AG04449 (cell line): ENCODE measurements at places on chromosomes 11 and 22.

GRCh38 chr11:127472505-127472904 is 471.9 kb upstream of the KIRREL3 start:
- no peak for DNase-seq

- DNase-seq: no peak
Observed at GRCh38 chr22:42562279-42562678, 8.5 kb downstream of the SERHL2 start.

- DNase-seq: no peak
Observed at GRCh38 chr11:125154378-125155099, 10.0 kb upstream of the PKNOX2 start.

GRCh38 chr11:57652662-57653061 is 3.0 kb upstream of the YPEL4 start:
- no peak for DNase-seq

DNA sequence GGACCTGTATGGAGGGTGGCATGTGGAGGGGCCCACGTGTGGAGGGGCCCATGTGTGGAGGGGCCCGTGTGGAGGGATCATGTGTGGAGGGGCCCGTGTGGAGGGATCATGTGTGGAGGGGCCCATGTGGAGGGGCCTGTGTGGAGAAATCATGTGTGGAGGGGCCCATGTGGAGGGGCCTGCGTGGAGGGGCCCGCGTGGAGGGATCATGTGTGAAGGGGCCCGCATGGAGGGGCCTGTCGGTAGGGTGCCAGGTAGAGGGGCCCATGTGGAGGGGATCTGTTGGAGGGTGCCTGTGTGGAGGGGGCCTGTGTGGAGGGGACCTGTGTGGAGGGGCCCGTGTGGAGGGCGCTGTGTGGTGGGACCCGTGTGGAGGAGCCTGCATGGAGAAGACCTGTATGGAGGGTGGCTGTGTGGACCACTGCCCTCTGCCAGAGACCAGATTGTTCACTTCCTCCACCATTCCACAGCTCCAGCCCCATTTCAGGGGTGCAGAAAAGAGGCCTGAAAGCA is 47.0 kb downstream of the IGLL5 start:
- no peak for DNase-seq

DNA sequence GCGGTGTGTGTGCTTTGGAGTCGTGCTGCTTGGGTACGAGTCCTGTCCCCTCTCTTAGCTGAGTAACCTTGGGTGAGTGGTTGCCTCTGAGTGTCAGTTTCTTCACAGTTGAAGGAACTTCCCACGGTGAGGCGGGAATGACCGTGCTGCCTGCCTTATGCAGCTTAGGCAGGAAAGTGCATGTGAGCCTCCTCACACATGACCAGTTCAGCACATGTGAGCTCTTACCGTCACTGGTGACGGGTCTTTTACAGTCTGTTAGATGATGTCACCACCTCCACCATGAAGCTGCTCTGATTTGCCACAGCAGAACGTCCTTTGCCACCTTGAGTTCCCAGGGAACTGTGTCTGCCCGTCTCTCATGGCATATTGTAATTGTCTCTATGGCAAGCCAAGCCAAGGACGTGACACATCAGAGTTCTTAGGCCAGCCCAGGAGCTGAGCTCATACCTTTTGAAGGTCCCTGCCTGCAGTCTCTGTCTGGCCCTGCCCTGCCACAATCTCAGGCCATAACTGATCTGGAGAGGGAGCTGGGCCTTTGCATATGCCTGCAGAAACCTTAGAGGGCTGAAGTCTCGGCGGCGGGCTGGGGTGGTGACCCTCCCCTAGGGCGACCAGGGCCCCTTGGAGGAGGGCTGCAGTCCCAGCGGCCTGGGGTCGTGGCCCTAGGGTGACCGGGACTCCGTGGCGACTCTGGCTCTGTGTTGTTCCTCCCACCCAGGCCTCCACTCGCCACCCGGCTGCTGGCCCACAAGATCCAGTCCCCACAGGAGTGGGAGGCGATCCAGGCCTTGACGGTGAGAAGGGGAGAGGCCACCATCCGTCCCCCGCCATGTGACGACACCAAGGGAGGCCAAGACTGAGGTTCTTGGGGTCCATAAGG is 7.8 kb downstream of the GGA1 start:
- DNase-seq: no peak

- no peak for DNase-seq
Observed at GRCh38 chr11:126359431-126360048, 4.1 kb downstream of the ST3GAL4 start.

DNA sequence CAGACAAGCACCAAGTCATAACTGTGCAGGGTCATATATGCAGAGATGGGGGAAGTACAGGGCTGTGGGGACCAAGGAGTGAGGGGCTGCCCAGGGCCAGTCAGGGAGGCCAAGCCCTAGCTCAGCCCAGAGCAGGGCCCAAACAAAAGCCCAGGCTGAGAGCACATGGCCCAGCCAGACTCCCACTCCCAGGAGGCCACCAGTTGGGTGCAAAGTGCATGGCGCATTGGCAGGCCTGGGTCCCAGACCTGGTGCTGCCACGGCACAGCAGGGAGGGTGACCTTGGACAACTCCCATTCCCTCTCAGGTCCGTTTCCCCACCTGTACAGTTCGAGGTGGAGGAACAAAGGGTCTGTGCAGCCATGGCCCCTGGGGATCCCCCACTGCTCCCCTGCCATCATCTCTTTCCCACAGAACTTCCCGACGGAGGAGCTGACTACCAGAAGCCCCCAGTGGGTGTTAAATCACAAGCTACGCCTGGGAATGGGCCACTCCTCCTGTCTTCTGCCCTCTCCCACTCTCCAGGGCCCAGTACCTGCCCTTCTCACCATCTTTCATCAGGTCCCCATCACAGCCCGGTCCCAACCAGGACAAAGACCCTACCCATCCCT is 608 bp downstream of the NIPSNAP1 start:
- DNase-seq: no peak

GRCh38 chr11:86103808-86104207 is 34.9 kb upstream of the PICALM start:
- no peak for DNase-seq

- DNase-seq: no peak
Observed at GRCh38 chr22:49296561-49296960, 531.1 kb downstream of the BRD1 start.

GRCh38 chr11:126578426-126578825 is 222.9 kb downstream of the ST3GAL4 start:
- no peak for DNase-seq

GRCh38 chr11:117632306-117632705 is 164.7 kb downstream of the DSCAML1 start:
- no peak for DNase-seq

- no peak for DNase-seq
Observed at GRCh38 chr22:48171271-48171691, 1408.8 kb downstream of the TBC1D22A start.
